ENCODE measurements at places on chromosomes 6 and 20.
A peak's percentile ranks its signal among the peaks of the same experiment; 100 is the strongest.

- DNase-seq = no peak
Measured at GRCh38 chr6:22699151-22699550, 129.8 kb downstream of the HDGFL1 start.

DNA sequence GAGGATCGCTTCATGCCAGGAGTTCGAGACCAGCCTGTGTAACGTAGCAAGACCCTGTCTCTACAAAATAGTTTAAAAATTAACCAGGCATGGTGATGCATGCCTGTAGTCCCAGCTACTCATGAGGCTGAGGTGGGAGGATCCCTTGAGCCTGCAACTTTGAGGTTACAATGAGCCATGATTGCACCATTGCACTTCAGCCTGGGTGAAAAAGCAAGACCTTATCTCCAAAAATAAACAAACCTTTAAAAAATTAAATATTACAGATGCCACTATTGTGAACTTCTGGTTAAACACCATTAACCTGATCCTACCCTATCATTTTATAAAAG, 116.8 kb downstream of the ARHGAP18 start:
- peak; percentile 66 for DNase-seq

- DNase-seq = no peak
Measured at GRCh38 chr6:167580619-167580911, 246.1 kb upstream of the AFDN start.

DNA sequence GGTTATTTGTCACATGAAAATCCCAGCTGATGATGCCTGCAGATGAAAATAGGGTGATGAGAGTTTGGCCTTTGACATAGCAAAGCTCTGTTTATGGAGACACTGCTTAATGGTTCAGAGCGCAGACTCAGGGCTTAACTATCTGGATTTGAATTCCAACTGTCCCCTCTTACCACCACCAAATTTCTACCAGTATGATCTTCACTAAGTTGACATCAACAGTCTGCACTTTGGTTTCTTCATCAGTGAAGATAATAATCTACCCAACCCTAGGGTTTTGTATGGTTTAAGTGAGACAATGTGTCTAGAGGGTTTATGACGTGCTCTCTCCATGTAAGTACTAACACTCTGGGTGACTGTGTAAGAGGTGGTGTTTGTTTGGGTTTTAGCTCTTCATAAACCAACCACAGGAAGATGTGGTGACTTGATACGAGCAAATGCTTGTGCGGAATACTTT, 151.4 kb upstream of the TNFAIP3 start:
- DNase-seq = peak; percentile 53

DNA sequence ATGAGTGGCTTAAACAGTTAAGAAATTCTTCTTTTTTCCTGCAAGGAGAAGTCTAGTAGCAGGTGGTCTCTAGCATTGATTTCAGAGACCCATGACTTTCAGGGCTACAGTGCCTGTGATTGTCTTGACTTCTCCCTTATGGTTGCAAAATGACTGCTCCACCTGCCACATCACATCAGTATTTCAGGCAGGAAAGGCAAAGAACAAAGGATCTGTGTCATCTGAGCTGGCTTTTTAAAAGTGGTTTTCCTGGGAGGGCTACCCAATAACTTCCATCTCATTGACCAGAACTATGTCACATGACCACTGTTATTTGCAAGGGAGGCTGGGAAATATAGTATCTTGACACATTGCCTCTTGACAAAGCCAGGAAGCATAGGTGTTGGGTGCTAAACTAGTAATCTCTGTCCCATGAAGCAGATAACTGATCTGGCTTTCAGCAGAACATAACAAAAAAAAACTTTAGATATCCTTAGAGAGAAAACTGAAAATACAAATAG, 226.2 kb downstream of the DHX35 start:
- no peak for DNase-seq

GRCh38 chr6:154481521-154482013, 28.9 kb downstream of the CNKSR3 start:
- DNase-seq = peak; percentile 28

DNA sequence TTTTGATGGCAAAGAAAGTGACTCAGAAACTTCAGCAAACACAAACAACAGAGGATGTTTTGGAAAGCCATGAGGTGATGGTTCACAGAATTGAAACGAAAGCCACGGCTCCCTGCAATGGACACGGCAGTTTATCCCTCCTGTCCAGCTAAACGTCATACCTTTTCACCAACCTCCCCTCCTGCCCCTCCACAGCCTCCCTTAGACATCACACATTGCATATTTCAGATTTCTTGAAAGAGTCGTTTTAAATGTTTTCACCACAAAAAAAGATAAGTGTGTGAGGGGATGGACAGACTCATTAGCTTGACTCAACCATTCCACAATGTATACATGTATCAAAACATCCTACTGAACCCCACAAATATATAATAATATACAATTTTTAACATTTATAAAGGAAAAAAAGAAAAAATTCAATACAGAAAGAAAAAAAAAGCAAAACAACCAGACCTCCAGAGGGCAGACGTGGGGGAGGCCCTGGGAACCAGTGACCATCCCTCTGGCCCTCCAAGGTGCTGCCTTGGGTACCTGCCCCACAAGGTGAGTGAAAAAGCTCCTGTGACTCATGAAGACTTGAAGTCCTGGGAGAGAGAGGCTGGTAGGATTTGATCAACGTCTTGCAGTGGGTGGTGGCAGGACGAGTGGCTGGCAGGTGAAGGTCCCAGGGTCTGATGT, 117.2 kb upstream of the THBS2 start:
- DNase-seq = no peak
